Spleen (tissue), 13 donors: ENCODE measurements at places on chromosomes 2 and 18. TPM values are rescaled to one million over a fixed set of nuclear protein-coding genes. Genes with fewer than 3 reads are reported as not detected.

GRCh38 chr2:101696272-101697123, 1.0 kb upstream of the MAP4K4 start:
- H3K36me3 ChIP-seq: no peaks in the 10 kb centered on the region
- no peak for DNase-seq
- peak overlapping the region; percentile 66 for H3K4me3 ChIP-seq
- H3K27me3 ChIP-seq: no peaks in the 10 kb centered on the region

GRCh38 chr2:144325086-144325485, 194.8 kb downstream of the ZEB2 start:
- DNase-seq: no peak
- H3K27me3 ChIP-seq: no peaks in the 10 kb centered on the region
- no peak overlapping the region for H3K4me3 ChIP-seq
- no peaks in the 10 kb centered on the region for H3K36me3 ChIP-seq
- peak overlapping the region; percentile 61 for H3K27ac ChIP-seq

Gene FHOD3
- 1.7 TPM for polyA plus RNA-seq

Gene SS18
- 34.2 TPM for polyA plus RNA-seq

- no peak overlapping the region for H3K4me3 ChIP-seq
- H3K27me3 ChIP-seq: no peaks in the 10 kb centered on the region
- H3K36me3 ChIP-seq: peaks cover 39% of the 10 kb centered on the region
- peak; percentile 80 for DNase-seq
- peak overlapping the region; percentile 91 for H3K27ac ChIP-seq
Measured at GRCh38 chr2:96860065-96861029, 2.5 kb upstream of the ANKRD39 start.

Gene INHBB
- polyA plus RNA-seq: 1.5 TPM

Gene DSC3
- 0.05 TPM for polyA plus RNA-seq

DNA sequence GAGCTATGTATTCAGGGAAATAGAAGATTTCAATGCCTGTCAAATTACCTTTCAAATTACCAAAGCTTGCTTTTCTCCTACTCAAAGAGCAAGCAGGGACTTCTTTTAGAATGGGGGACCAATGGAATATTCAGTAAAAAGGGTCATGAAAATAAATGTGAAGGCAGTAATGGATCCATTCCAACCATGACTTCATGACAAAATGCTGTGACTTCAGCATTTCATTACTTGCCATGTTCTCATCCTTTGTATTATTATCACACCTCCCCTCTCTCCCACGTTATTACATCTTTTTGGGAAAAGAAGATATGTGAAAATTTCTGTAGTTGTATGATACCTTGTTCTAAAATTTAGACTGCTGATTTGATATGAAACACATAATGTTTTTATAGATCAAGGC, 864.0 kb upstream of the FSHR start:
- no peaks in the 10 kb centered on the region for H3K27me3 ChIP-seq
- no peaks in the 10 kb centered on the region for H3K36me3 ChIP-seq
- no peak overlapping the region for H3K4me3 ChIP-seq

Gene IL37
- not detected for polyA plus RNA-seq

DNA sequence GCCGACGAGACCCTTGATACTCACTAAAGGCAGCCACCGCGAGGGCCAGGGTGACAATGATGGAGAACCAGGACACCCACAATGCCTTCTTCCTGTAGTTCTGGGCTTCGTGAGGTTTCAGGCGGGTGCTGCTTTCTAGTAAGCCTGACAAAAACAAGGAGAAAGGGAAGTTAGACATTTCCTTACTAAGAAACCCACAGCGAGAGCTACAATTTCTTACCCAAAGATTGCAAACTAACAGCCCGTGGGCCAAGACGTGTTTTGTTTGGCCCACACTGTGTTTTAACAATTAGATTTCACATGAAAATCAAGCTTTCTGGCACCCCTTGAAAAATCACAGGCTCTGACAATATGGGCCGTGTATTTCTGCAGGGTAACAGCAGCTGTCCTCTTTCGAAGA, 5.6 kb downstream of the TMEM163 start:
- peaks cover 23% of the 10 kb centered on the region for H3K27me3 ChIP-seq
- H3K36me3 ChIP-seq: no peaks in the 10 kb centered on the region
- no peak overlapping the region for H3K27ac ChIP-seq

Gene ACADL
- polyA plus RNA-seq: 0.07 TPM

Gene NFATC1
- 36.4 TPM for polyA plus RNA-seq

Gene ST6GAL2
- polyA plus RNA-seq: 0.02 TPM

GRCh38 chr2:10239561-10239967, 63.1 kb upstream of the HPCAL1 start:
- no peak overlapping the region for H3K27ac ChIP-seq
- no peaks in the 10 kb centered on the region for H3K36me3 ChIP-seq
- peaks cover 11% of the 10 kb centered on the region for H3K4me1 ChIP-seq
- no peak overlapping the region for H3K4me3 ChIP-seq

DNA sequence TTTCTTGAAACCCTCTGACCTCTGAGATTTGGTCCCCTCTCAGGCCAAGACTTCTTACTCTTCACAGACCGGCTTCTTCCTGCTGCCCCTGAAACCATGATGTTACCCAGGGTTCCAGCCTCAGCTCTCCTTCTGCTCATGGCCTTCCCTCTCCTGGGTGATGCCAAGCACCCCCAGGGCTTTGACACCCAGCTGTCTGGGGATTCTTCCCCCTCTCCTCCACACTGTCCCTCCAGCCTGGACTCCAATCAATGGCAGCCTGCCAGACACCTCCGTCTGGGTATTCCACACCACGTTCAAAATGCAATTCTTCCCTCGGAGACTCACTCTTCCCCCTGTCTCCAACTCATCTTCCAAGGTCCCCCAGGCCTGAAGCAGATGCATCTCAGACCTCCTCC, 25.0 kb downstream of the SPP2 start:
- H3K27me3 ChIP-seq: no peaks in the 10 kb centered on the region
- H3K4me1 ChIP-seq: no peaks in the 10 kb centered on the region
- no peak overlapping the region for H3K4me3 ChIP-seq
- no peak overlapping the region for H3K27ac ChIP-seq

DNA sequence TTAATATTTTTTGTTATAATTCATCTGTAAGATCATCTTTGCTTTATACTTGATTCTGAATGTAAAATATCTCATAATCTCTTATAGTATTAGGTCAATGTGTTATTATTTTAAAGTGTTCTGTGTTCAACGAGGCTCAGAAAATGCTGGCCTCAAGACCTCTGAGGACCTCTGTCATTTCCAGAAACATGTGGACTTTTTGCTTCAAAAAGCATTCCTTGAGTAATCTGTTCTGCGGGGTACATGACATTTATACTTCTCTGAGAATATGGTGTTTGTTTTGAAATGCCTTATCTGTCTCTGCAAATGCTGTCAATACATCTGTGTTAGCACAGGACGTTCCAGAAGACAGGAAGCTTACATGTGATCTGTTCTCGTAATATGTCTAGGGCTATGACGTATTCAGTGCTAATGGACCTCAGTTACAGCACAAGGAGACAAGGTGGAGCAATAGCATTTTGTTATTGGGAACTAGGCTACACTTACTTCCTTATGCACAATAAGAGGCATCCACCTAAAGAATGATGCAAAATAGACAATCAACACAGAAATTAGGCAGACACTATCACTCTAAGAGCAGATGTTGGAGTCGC, 37.6 kb upstream of the IL1RL1 start:
- H3K36me3 ChIP-seq: no peaks in the 10 kb centered on the region
- H3K27ac ChIP-seq: peak overlapping the region; percentile 82
- H3K27me3 ChIP-seq: peaks cover 4% of the 10 kb centered on the region
